ENCODE measurements at places on chromosomes 7 and 10.

DNA sequence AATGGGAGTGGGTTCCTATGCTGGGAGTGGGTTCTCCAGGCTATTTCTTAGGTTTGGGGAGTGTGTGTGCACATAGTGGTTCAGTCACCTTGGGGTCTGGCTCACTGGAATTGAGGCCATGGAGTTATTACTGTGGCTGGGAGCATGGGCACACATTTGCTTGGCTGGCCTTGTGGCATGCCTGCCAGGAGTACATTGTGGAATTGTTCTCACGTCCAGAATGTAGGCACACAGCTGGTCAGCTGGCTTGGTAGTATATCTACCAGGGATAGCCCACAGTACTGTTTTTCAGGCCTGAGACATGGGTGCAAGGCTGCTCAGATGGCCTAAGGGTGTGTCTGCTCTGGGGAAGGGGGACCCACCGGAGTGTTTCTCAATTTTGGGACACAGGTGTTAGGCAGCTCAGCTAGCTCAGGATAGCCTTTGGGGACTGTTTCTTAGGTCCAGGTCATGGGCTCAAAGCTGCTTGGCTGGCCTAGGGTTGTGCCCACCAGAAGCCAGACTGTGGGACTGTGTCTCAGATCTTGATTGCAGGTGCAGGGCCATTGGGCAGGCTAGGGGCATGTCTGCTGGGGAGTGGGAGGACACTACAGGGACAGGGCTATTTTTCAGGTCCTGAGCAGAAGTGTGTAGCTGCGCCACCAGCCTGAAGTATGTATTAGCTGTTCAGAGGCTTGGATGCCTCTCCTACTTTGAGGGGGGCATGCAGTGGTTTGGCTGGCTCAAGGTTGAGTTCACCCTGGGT is 50.6 kb downstream of the TMEM168 start:
- DNase-seq: no peak

DNA sequence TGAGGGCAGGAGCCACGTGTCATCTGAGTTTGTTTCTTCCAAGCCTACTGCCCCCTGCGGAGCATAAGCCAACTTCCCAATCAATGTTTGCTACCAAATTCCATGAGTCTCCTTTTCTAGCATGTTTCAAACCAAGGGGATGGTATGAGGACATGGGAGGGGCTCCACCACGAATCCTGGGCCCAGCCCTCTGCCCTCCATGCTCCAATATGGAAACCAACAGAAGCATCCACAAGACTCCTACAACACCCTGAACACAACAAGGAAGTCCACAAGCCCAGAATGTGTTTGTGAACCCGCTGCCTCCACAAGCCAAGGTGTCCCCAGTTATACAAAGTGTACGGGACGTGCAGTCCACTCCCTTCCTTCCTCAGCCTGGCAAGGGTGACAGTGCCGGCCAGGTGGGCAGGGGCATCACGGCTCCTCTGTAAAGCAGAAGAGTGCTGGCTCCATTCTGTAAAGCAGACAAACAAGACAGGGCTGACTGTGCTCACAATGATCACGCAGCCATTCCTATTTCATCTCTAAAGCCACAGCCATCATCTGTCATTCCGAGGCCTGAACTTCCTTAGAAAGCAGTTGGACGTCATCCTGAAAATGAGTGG is 466.1 kb downstream of the PTPRN2 start:
- no peak for DNase-seq

DNA sequence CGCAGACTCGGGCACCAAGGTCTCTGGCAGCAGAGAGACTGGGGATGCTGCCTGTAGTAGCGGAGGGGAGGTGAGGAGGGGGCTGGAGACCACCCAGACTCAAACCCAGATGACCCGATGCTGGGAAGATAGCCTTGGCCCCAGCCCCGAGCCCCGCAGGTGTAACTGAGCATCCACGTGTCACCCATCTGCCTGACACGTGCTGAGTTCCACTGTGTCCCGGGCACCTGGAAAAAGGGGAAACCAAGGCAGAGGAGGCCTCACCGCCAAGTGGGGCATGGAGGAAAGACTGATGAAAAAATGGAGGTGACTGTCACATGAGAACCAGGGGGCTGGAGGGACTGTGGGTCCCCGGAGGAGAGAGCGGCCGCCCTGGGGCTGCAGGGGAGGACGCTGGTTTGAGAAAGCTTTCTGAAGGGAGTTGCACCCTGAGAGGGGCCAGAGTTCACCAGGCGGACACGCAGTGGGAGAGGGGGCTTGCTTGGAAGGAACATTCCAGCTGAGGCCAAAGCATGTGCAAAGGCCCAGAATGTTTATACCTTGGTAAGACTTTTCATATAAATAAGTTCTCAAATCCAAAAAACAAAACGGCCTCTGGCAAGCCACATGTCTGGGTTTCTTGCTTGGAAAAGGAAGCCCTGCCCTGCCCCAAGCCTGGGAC is 27.4 kb upstream of the ELN start:
- DNase-seq: no peak

DNA sequence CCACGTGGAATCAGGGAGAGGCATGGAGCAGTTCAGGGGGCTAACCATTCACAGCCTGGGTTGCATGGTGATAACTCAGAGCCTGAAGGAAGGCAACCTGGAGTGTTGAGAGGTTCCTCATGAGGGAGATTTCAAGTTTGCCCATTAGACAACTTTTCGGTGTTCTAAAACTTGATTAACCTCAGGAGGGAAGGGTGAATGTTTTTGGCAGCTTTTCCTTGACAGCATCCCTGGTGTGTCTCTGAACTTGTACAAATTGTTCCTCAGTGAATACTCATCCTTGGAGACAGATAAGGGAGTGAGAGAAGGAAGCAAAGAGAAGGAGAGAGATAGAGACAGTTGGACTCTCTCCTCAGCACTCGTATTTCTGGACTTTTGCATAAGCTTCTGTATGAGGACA is at the start of gene OR9A4:
Gene OR9A4, plus strand, starts transcription at position 301 of the 400 bp plus-strand sequence. CDS start 2,477 bp downstream, outside the sequence.
- DNase-seq: no peak

- DNase-seq: no peak
Observed at GRCh38 chr10:14613588-14613920, 161.1 kb downstream of the FAM107B start.

DNA sequence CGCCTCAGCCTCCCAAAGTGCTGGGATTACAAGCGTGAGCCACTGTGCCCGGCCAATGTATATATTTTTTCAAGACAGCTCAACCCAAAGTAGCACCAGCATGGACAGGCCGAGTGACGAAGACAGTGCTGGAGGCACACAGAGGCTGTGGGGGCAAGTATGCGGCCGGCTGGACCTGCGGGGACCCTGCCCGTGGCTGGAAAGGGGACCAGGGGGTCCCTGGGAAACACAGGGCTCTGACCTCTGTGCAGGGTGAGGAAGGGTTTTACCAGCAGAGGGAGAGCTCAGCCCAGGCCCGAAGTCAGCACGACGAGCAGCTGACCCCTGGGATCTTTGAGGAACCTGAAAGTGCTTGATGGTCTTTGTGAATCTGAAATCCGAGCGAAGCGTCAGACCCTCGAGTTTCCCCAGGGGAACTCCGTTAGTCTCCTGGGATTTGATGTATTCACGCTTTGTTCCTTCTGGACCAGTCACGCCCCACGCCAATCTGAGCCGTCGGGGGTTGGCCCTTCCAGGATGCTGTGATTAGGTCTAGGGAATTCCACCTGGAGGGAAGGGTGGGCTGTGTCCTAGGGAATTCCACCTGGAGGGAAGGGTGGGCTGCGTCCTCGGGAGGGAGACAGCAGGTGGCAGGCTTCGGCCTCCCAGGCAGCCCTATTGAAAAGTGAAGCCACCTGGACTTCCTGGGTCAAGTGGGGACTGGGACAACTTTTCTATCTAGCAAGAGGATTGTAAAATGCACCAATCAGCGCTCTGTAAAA is 10.9 kb upstream of the ZFAND2A start:
- DNase-seq: no peak

- no peak for DNase-seq
Observed at GRCh38 chr7:76333511-76334101, 25.2 kb downstream of the YWHAG start.

DNA sequence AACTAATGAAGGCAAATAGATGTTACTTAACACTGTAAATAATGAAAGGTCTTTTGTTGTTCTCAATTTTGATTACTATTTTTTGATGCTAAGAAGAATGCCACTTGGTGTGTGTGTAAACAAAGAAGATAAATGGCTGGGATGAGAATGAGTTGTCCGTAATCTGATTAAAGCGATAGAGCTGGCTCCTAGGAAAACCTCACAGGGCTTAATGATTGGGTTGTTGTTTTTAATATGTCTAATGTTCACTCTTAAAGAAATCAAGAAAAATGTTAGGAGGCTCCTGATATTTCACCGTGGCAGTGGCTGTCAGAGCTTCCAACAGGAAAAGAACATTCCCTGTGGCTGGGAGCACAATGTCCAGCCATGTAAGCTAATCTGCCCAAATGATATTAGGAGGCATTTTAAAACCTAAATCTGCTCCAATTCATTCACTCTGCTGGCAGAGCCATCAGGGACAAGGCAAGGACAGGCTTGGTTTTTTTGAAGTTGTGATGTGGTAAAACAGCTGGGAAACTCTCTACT is 243.9 kb downstream of the SNX10 start:
- no peak for DNase-seq

DNA sequence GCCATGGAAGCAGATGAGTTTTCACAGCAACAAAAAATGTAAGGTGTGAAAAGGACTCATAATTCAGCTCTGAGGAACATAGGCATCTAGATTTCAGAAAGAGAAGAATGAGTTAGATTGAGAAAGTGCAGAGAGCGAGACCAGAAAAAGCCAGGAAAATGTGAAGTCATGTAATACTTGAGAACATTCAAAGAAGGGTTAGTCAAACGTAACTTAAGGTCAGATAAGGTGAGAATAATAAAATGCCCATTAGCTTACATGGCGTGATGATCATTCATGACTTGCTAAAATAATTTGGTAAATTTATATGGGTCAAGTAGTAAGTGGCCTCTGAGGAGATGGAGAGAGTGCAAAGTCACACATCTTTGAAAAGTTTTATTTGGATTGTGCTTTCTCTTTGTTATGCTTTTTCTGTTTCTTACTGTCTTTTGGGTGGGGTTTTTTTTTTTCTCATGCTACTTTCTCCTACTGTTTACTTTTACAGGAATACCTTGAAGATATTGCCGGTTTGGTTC is 271.8 kb upstream of the NRG3 start:
- no peak for DNase-seq

DNA sequence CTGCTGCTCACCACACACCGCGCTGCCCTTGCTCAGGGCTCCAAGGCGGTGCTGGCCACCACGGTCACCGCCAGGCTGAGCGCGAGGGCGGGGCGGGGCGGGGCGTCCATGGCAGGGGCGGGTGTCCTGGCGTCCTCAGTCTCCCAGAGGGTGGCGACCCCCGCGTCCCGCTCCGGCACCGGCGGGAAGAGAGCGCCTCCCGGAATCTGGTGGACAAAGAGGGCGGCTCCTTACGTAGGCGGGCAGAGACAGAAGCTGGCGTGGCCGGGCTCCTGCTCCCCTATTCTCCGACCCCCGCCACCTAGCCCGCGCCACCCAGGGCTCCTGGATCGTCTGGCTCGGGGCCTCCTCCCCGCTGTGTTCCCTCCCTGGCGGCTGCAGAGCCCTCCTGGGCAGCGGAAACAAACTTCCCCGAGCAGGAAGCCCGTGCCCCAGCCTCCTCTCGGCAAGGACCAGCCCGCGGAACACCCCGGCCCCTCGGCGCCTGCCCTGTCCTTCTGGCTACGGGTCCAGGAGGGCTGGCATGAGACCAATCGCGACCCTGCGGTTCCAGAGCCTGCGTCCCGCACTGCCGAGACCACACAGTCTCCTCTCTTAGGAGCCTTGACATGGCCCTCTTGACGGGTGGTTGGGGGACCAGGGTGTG is 133.8 kb upstream of the ZNF92 start:
- DNase-seq: no peak

- DNase-seq: no peak
Observed at GRCh38 chr7:158068853-158069252, 518.8 kb downstream of the PTPRN2 start.

DNA sequence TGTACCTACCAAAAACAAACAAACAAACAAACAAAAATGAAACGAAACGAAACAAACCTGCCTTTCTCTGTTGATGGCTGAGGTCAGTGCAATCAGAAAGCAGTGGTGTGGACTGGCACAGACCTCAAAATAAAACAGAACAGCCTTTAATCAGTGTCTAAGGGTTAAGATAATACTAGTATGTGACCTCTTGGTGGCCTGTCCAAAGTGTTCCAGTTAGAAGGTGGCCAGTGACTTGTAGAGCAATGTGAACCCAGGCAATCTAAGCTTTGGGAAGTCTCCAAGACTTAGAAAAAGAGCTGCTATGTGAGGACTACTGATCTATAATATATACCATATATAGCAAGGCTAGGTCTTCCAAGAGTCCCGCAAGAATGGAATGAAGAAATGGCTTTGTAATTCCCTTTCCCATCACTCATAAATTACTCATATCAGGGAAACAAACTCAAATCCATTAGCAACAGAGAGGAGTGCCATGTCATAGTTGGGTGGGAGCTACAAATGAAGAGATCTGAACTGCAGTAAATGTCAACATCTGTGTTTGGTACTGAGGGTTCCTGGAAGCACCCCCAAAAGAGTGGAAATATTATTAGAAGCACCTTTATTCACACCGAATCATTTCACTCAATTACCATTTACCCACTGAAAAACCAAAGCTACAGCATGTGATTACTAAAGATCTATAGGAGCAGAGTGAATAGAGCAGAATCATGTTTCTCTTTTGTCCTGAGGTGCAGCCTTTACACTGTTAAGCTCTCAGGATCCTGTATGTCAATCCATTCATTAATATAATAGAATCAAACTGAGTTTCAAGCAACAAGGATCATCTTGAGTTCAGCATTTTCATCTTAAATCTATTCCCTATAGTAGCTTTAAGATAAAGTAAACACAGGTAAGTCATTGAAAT is 28.0 kb downstream of the ABLIM1 start:
- DNase-seq: no peak

DNA sequence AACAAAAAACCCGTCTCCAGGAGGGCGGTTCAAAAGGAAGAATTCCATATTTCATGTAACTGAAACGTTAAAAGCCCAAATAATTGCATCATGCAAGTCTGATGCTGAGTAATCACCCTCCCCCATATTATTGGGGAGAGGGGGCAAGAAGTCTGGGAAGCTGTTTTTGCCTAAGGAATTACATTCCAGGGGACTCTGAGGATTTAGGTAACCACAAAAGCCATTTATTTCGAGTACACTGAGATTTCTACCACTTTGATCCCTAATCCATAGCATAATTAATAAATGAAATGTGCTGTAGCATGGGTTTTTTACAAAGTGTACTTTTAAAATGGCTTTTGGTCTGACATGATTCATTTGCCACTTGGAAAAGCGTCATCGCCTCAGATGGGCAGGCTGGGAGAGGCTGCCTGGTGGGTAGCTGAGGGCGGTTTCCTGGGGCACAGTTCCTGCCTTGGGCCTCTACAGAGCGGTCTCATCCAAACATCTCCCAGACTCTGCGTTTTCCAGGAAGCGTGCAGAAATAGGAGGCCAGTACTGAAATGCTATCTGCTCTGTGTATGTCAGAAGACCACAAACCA is 106.5 kb downstream of the TCF7L2 start:
- no peak for DNase-seq

DNA sequence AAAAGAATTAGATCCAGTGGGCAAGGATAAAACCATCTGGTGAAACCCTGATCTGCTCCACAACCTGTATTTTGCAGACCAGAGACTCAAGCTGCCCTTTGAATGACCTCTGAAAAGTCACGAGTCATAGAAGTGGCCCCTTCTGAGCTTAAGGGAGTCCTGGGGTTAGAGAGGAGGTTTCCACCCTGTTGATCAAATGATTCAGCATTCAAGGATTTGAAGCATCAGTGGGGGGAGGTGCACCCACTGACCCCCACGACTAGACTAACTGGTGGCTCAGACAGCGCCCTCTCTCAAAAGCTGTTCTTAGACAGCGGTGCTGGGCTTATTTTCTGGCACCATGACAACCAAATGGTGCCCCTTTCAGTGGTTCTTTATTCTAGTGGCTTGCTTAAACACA is 44.3 kb downstream of the PLCE1 start:
- no peak for DNase-seq

- DNase-seq: no peak
Observed at GRCh38 chr10:132384618-132385388, 12.2 kb upstream of the PWWP2B start.
